ENCODE measurements at places on chromosomes 16 and 17.

DNA sequence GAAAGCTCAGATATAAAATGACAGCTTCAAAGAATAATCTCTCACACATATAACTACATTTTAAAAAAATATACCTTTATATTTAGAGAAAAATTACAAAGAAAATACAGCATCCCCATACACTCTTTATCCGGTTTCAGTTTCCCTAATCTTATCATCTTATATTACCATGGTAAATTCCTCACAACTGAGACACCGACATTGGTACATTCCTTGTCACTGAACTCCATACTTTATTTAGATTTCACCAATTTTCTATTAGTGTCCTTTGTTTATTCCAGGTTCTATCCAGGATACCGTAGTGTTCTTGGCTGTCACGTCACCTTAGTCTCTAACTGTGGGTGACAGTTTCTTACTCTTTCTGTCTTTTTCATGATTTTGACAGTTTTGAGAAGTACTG lies 22.0 kb upstream of the ABCA10 start:
- no peak for DNase-seq

DNA sequence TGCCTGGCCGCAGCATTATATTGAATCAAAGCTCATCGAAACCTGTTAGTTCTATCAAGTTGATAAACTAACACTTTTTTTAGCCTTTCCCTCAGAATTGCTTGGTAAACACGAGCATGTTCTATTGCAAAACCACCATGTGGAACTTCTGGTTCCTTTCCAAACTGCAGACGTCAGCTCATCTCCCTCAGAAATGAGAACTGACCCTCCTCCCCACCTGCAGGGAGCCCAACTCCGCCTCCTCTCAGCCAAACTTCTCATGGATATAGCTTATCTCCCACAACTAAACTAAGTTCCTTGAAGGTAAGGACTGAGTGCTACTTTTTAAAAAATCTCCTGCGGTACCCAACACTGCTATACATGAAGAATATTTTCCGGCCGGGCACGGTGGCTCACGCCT lies 6.7 kb downstream of the SHMT1 start:
- no peak for DNase-seq

DNA sequence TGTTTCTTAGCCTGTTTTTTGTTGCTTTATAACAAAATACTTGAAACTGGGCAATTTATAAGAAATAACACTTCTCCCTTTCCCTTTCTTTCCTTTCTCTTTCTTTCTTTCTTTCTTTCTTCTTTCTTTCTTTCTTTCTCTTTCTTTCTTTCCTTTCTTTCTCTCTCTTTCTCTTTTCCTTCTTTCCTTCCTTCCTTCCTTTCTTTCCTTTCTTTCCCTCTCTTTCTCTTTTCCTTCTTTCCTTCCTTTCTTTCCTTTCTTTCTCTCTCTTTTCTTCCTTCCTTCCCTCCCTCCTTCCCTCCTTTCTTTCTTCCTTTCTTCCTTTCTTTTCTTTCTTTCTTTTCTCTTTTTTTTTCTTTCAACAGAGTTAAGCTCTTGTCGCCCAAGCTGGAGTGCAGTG lies 27.8 kb downstream of the FAM20A start:
- no peak for DNase-seq

DNA sequence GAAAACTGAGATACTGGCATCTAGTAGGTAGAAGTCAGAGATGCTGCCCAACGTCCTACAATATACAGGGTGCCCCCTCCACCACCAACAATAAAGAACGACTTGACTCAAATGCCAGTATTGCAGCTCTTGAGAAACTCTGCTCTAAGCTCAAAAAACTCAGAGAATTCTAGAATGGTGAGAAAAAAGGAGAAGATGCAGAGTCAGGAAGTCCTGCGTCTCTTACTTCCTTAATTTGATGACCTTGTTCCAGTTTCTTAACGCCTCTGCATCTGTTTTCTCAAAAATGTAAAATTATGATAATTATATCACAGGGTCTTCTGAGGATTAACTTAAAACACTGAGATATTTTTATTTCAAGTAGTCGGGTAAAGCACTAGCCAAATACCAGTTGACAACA lies 1.7 kb upstream of the HSBP1 start:
- no peak for DNase-seq

- DNase-seq = no peak
Observed at GRCh38 chr17:28131599-28131998, 89.1 kb downstream of the NLK start.

GRCh38 chr17:40017422-40018080 lies 2.3 kb downstream of the CSF3 start:
- DNase-seq = no peak
